ENCODE measurements at places on chromosomes 13 and 19. TPM values are rescaled to one million over a fixed set of nuclear protein-coding genes. Genes with fewer than 3 reads are reported as not detected.

- DNase-seq, result no peak
Observed at GRCh38 chr13:21546372-21546771, 57.6 kb downstream of the MICU2 start.

GRCh38 chr13:20142023-20142926, 18.6 kb downstream of the GJA3 start:
- no peak for DNase-seq

The AP2A1 gene
- polyA plus RNA-seq, result 59.1 TPM

The NMRK2 gene
- polyA plus RNA-seq, result not detected

The CASP14 gene
- not detected for polyA plus RNA-seq

The FFAR1 gene
- polyA plus RNA-seq, result not detected
